NCI-H1417 (cell line): ENCODE measurements at places on chromosomes 4 and X.

- DNase-seq: no peak
Measured at GRCh38 chr4:53920116-53920515, 144.3 kb downstream of the CHIC2 start.

DNA sequence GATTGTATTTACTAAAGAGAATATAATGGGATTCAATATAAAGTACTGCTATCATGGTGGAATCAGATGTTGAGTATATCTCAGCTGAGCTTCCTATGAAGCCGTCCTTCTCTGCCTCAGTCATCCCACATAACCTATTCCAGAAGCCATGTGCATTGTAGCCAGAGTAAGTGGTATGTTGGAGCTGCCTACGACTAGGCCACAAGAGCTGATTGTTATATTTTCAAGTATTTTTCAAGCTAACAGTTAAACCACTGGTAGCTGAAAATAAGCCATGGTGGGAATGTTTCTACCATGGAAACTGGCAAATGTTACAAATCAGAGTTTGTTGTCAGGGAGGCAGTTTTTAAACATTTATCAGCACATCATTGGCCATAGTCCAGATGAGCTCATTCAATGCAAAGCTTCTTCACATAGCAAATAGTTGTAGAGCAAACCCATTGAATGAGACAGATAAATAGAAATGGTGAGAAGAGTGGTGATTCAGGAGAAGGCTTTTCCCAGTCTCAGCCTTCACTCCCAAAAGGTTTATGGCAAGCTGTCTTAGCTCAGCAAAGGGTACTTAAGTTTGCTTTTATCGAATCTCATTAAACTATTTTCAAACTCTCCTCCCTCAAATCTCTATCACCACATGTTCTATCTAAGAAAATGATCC lies 436.4 kb downstream of the PCDH19 start:
- DNase-seq: no peak

- DNase-seq: no peak
Measured at GRCh38 chr4:47915378-47915777, 995 bp upstream of the NFXL1 start.

DNA sequence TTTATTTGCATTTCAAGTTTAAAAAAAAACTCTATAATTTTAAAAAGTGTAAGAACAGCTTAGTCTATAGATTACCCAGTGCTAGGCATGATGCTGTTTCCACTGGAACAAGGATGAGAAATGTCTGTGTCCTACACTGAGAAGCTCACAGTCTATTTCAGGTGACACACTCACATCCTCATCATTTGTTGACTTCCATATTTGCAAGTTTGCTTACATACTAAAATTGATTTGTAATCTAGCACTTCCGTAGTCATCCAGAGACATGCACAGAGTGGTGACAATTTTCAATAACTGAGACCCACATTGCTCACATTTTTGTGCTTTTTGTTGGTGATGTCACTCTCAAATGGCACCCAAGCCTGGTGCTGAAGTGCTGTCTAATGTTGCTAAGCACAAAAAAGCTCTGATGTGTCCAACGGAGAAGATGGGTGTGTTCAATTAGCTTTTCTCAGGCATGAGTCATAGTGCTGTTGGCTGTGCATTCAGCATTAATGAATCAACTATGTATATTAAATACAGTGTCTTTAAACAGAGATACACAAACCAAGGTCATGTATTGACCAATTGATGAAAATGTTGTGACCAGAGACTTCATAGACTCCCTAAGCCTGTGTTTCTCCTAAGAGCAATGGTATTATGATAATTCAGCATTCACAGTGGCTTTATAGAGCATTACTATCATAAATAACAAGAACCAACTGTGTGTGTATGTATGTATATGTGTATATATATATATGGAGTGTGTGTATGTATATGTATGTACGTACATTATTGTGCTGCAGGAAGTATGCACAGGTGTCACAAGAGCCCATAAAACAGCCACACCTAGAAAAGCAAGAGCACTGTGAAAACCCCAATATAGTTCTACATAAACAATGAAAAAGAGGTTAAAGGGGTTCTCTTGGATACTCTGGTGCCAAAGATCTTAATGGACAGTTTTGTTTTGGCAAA lies 31.2 kb upstream of the VCX3B start:
- DNase-seq: no peak

GRCh38 chr4:123288309-123289025 lies 108.1 kb upstream of the SPRY1 start:
- DNase-seq: no peak

DNA sequence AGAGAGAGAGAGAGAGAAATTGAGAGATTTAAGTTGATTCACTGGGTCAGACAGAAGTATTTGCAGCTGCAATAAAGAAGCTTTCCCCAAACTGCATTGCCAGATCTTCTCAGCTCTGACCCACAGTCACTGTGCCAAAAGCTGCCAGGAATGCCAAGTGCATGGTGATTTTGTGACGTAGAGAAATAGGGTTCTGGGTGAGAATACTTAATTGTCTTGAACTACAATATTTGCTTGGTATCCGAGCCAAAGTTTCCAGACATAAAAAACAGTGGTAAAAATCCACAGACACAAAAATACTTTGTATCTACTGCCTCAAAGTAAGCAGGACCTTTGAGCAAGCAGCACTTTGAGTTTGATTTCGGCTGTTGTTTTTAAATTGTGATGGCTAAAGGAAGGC lies 331.1 kb downstream of the GRID2 start:
- DNase-seq: no peak

- no peak for DNase-seq
Measured at GRCh38 chr4:47499700-47500099, 14.6 kb downstream of the ATP10D start.

- DNase-seq: no peak
Measured at GRCh38 chrX:71637253-71637618, 18.9 kb upstream of the CXCR3 start.

DNA sequence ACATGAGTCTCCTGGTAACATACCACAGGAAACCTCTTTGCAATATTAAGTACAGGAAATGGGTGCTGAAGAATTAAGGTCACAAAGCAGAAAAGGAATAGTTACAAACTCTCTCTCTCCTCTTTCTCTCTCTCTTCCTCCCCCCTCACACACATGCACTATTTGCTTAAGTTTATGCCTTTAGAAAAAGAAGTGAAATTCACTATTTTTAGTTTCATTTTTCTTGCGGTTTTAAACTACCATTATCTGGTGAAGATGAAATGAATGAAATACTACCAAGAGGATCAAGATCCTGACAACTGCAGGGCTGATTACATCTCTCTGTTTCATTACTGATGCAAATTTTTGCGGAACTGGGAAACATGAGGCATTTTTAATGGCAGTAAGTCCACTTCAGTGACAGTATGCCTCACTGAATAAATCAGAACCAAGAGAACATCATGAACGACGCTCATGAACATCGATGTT lies 64.3 kb upstream of the FTHL17 start:
- DNase-seq: no peak

- peak; percentile 85 for DNase-seq
Measured at GRCh38 chrX:104112326-104112951, at the start of gene ZCCHC18. Gene ZCCHC18, plus strand, starts transcription at chrX:104112523. Its CDS starts 1,589 bp downstream, at chrX:104114112.

DNA sequence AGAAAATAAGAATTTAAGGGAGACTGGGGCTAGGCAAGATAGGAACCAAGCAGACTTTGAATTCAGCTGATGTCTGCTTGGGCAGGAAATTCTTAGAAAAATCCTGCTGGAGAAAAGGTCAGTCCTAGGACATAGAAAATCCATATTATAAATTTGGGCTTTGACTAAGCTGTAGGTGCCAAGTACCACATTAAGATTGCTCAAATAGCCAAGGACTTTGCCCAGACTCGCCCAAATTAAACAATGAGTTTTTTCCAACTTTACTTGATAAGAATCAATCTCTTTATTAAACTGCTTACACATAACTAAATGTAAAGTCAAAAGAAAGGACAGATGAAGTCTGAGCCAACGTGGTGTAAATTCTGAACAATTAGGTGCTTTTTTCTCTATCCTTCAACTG lies 95.4 kb downstream of the FUNDC1 start:
- DNase-seq: no peak

DNA sequence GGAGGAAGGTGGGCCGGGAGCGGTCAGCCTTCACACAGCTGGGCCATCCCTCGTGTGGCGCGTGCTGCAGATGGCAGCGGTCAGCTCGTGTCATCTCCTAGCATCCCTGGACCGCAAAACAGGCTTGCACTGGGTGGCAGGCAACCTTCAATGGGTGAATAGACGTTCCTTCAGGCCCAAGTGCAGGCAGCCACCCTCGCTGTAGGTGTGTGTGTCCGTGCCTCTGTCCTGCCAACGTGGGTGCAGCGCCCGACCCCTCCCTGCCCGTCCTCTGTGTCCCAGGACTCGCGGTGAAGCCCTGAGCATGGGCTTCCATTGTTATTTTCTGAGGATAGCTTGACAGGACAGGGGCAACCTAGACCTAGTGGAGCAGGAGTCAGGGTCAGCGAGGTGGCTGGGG lies 79.8 kb upstream of the STOX2 start:
- no peak for DNase-seq

- peak; percentile 82 for DNase-seq
Measured at GRCh38 chr4:6986072-6986780, 56.9 kb upstream of the TADA2B start.

GRCh38 chr4:7815981-7816380 lies 123.7 kb downstream of the AFAP1 start:
- no peak for DNase-seq

DNA sequence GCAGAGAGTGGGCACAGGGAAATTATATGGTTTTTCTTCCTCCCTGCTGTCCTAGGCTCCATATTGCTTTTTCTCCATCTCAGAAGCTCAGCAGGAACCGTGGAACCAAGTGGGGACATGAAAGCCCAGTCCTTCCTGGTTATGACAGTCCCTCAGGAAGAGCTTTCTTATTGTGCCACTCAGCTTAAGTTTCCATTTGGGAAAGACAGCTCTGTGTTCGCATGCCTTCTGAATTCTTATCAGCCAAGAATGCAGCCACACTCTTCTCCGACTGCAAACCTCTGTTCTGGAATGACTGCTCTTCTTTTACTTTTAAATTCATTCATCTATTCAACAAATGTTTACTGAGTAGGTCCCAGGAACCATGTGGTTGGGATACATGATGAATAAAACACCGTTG lies 58.0 kb upstream of the PPARGC1A start:
- no peak for DNase-seq

- no peak for DNase-seq
Measured at GRCh38 chrX:105865709-105866108, 43.4 kb downstream of the NRK start.
